ENCODE measurements at places on chromosomes 5 and 9. TPM values are rescaled to one million over a fixed set of nuclear protein-coding genes. Genes with fewer than 3 reads are reported as not detected.

Gene PSAT1
- total RNA-seq, result 161 TPM

Gene ZNF462
- 6.1 TPM for total RNA-seq

Gene FSTL4
- not detected for total RNA-seq

Gene QRFP
- total RNA-seq, result not detected

Gene FOXD4L4
- not detected for total RNA-seq

Gene PCDHB15
- total RNA-seq, result 0.35 TPM

Gene MZB1
- not detected for total RNA-seq

Gene ZNF354C
- 2.9 TPM for total RNA-seq

Gene SPATA31D4
- total RNA-seq, result not detected

Gene GPX8
- total RNA-seq, result 187 TPM

Gene PANK3
- 25.2 TPM for total RNA-seq

Gene NCS1
- 49.6 TPM for total RNA-seq

Gene NUDT2
- total RNA-seq, result 53.2 TPM

Gene DRD1
- not detected for total RNA-seq

Data from myometrial cell (primary cell).